ENCODE measurements at places on chromosomes 1 and 21.

GRCh38 chr1:66207484-66207883, 326.5 kb upstream of the SGIP1 start:
- no peak for DNase-seq

DNA sequence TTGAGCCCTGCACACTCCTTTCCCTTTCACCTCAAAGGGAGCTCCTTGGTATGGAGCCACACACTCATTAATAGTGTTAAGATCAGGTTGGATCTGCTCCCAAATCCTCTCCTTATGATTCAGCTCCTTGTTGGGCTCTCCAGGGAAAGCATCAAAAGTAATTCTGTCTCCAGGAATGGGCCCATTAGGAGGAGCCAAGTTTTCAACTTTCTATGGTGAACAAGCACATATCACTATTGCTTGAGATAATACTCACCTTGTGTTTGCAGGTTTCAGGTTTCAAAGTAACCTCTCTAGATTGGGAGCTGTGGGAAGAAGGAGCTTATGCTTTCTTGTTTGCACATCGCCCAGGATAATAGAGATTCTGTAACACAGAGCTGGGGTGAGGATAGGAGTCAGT, 164.8 kb downstream of the TNFSF18 start:
- no peak for DNase-seq

DNA sequence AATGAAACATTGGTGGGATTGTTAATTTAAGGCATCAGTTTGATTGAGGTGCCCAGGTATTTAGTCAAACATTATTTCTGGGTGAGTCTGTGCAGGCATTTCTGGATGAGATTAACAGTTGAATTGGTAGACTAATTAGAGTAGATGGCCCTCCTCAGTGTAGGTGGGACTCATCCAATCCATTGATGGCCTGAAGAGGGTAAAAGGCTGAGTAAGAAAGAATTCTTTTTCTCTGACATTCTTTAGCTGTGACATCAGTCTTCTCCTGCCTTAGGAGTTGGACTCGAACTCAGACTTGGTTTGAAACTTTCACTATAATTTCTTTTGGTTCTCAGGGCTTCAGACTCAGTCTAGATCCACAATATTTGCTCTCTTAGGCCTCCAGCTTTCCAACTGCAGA, 59.6 kb upstream of the ADAMTS5 start:
- no peak for DNase-seq

- peak; percentile 56 for DNase-seq
Measured at GRCh38 chr1:94247138-94248094, 10.0 kb upstream of the ARHGAP29 start.

DNA sequence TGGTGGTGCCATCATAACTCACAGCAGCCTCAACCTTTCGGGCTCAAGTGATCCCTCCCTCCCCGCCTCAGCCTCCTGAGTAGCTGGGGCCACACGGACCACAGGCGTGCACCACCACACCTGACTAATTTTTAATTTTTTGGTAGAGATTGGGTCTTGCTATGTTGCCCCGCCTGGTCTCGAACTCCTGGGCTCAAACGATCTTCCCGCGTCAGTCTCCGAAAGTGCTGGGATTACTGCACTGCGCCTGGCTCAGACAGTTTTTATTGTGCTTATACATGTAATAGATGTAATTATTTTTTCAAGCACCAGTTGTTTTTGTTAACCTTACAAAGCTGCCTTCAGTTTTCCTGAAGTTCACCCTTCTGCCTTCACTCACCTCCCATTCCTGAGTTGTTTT, 38.0 kb upstream of the HMGN1 start:
- no peak for DNase-seq
